Mucosa of gallbladder (tissue), 1 donor: ENCODE measurements at places on chromosomes 1 and 21. TPM values are rescaled to one million over a fixed set of nuclear protein-coding genes. Genes with fewer than 3 reads are reported as not detected.

Gene PALMD
- 5.9 TPM for total RNA-seq

Gene PODN
- total RNA-seq, result 250 TPM

Gene MCOLN3
- 2.8 TPM for total RNA-seq

Gene CYYR1
- total RNA-seq, result 10.5 TPM

Gene HSPB7
- 187 TPM for total RNA-seq

Gene ESPN
- 3.1 TPM for total RNA-seq

Gene NPHP4
- 20.6 TPM for total RNA-seq

Gene ILDR2
- 2.0 TPM for total RNA-seq
